ENCODE measurements at places on chromosomes 5 and 9.
A peak's percentile ranks its signal among the peaks of the same experiment; 100 is the strongest.

DNA sequence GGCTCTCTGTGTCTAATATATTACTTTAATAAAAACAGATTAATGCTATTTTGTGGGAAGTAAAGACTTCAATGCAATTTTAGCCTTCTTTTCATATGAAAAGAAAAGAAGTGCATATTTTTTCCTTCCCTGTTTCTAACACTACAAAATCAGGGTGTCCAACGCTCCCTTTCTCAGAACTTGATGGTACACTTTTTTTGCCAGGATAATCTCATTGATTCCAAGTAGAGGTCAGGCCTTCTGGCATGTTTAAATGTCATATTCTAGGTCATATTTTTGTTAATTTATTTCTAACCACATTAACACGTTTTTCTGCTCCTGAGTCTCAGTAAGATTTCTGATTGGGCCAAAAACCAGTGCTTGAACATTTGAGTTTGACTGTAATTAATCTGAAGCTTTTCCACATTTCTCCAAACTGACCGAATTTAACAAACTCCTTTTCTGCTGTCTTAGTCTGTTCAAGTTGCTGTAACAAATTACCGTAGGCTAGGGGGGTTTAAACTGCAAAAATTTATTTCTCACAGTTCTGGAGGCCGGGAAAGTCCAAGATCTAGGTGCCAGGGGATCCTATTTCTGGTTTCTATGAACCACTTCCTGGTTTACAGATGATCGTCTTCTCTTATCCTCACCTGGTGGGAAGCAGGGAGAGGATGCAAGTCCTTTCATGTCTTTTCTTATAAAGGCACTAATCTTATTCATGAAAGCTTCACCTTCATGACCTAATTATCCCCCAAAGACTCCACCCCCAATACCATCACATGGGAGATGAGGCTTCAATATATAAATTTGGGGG, 63.2 kb upstream of the ELL2 start:
- DNase-seq, result no peak

DNA sequence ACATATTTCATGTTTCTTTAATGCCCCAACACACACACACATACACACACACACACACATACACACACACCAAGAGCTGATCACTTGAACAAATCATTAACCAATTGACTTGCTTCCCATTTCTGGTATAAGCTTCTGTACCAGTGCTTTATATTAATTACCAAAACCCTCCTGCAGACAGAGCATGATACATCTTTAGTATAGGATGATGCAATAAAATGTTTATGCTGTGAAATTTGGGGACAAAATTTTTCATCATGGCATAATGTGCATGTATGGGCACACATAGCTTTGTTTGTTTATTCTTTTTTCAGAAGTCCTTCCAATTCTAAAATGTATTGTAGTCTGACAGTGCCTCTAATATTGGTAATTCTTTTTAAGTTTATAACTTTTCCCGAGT, 34.5 kb downstream of the SLC1A3 start:
- DNase-seq, result no peak

DNA sequence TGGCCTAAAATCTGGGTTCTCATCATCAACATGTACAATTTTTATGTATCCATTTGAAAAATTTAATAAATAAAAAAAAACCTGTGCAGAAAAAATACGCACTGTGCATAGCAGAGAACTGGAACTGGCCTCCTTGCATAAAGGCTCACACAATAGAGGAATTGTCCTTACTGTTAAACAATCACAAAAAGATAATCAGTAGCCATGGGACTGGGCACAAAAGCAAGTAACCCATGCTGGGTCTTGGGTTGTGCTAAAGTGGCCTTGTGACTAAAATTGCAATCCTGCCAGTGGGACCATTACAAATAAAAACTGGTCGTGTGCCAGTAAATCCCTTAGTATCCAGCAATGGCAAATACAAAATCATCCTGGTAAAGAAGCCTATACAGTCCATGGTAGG, 1646.6 kb downstream of the MAT2B start:
- no peak for DNase-seq

DNA sequence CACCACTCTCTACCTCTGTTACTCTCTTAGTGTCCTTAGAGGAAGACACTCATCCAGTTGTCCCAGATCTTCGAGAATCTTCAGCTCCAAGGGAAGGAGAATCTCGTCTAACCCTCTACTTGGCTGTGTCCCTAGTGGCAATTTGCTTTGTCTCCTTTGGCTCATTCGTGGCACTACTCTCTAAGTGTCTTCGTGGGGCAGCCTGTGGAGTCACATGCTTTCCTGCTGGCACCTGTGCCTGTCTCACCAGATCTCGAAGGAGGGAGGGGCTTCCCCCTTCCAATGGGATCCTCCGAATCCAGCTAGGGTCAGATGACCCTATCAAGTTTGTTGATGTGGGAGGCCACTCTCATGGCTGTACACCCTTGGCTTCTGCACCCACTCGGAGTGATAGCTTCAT, 1.8 kb upstream of the PCDHGC5 start:
- no peak for DNase-seq

DNA sequence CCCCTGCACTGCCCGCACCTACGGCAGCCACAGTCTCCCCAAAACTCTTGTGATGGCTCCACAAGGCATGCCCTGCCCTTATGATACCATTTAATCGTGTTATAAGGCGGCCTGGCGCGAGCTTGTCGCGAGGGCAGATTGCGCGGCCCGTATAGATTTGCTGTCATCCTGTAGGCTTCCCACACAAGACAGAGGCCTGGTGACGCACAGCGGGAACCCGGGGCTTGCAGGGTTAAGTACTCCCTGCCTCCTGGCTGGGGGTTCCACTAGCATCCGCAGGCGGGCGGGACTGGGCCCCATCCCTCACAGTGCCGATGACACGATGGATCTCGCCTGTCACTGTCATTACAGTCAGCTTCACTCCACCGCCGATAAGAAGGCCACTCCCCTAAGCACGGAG, 364.9 kb upstream of the IRX2 start:
- no peak for DNase-seq

DNA sequence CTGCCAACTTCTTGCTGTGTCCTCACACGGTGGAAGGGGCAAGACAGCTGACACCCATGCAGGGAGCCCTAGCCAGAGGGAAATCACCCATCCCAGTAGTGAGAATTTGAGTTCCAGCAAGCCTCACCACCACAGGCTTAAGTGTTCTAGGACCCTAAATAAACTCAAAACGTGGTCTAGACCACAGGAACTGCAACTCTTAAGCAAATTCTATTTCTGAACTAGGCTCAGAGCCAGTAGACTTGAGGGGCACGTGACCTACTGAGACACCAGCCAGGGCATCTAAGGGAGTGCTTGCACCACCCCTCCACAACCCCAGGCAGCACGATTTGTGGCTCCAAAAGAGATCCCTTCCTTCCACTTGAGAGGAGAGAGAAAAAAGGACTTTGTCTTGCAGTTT, 96.0 kb upstream of the PHF24 start:
- DNase-seq, result no peak

- DNase-seq, result no peak
These were observed 27.4 kb downstream of the ABO start for GRCh38 chr9:133247632-133248031.

DNA sequence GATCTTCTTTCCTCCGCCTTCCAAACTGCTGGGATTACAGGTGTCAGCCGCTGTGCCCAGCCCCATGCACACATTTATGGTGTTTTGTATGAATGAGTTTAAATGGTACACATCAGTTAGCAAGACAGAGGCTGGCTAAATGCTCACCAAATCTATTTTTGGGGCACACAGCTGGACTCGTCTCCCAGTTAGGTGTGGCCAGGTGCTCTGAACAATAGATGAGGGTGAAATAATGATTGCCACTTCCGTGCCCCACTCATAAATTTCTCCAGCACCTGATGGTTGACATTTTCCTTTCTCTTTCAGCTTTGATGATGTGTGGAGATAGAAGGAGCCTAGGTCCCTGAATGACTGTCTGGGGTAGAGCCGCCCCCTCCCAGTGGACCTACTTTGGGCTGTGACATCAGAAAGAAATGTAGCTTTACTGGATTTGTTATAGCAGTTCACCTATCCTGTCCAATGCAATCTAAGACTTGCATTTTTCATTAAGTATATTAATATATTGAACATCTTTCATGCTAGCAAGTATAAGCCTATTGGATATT, 8.6 kb upstream of the RAPGEF1 start:
- DNase-seq, result no peak

- DNase-seq, result no peak
These were observed 497.1 kb downstream of the ARHGEF28 start for GRCh38 chr5:74122979-74123590.

- no peak for DNase-seq
These were observed 11.1 kb downstream of the SMU1 start for GRCh38 chr9:33065157-33066076.

GRCh38 chr9:32989660-32990059, 11.8 kb downstream of the APTX start:
- DNase-seq, result no peak

DNA sequence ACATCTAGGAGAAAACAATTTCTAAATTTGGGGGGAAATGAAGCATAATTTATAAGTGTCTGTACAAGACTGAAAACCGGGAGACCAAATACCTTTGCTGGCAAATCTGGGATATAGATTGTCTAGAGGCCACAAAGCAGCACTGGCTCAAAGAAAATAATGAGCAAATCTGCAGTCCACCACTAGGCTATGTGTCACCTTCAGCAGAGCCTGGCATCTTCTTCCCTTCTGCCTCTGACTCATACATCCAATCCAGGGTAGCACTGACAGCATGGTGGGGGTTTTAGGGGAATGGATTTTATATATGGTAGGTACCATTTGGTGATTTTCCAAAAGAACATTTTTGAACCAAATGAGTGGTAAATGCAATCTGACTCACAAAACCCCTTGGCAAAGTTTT, 12.8 kb downstream of the FAM81B start:
- peak; percentile 32 for DNase-seq

DNA sequence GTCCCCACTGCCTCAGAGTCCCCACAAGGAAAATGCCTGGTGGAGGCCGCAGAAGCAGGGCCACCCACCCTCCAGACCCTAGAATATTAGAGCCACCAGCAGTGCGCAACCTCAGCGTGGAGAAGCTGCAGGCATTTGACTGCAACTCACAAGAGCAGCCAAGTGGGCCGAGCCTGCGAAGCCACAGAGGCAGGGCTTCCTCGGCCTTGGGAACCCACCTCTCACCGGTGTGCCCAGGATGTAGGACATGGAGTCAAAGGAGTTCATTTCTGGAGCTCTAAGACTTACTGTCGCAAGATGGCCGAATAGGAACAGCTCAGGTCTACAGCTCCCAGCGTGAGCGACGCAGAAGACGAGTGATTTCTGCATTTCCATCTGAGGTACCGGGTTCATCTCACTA, 397.9 kb upstream of the PIK3R1 start:
- no peak for DNase-seq

DNA sequence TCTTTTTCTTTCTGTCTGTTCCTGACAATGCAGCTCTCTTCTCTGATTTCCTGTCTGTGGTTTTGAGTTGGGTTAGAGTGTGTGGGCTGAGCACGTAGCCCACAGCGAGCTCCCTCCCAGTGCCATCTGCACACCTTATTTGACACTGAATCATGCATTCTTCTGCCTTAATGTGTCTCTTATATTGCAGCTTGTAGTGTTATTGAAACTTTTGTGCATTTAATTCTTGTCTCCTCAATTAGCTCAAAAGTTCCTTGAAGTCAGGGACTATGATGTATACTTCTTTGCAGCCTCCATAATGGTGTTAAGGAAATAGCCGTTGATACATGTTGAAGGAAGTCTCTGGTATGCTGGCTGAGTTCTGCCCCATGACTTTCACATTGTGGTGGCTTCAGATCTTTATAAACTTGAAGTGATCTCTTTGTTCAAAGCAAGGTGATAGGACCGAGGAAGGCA, 576.2 kb upstream of the CLINT1 start:
- peak; percentile 31 for DNase-seq

- peak; percentile 90 for DNase-seq
These were observed 128.3 kb downstream of the GPBP1 start for GRCh38 chr5:57302164-57302563.

DNA sequence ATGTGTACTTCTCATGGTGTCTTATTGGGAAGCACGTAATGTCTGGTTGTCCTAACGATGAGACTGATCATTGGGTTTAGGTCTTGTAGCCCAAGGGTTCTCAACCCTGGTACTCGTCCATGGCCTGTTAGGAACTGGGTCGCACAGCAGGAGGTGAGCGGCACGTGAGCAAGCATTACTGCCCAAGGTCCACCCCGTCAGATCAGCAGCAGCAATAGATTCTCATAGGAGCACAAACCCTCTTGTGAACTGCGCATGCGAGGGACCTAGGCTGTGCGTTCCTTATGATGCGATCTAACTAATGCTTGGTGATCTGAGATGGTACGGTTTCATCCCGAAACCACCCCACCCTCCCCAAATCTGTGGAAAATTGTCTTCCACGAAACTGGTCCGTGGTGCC, 33.5 kb downstream of the CNOT6 start:
- DNase-seq, result no peak

DNA sequence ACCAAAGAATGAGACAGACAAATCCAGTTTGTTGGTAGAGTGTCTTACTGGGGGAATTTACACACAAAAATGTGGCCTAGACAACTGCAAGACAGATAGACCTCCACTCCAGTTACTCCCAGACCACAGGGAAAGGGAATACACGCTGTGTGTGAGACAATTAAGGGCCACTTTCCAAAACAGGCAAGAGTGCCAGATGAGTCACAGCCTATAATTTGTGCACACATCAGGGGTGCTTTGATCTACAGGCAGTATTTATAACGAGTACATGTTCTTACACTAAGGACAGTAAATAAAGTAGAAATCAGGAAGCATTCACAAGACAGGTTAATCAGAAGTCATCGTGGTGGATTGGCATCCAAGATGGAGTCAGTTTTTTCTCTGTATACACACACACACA, 114.8 kb downstream of the ZNF622 start:
- DNase-seq, result peak; percentile 28

DNA sequence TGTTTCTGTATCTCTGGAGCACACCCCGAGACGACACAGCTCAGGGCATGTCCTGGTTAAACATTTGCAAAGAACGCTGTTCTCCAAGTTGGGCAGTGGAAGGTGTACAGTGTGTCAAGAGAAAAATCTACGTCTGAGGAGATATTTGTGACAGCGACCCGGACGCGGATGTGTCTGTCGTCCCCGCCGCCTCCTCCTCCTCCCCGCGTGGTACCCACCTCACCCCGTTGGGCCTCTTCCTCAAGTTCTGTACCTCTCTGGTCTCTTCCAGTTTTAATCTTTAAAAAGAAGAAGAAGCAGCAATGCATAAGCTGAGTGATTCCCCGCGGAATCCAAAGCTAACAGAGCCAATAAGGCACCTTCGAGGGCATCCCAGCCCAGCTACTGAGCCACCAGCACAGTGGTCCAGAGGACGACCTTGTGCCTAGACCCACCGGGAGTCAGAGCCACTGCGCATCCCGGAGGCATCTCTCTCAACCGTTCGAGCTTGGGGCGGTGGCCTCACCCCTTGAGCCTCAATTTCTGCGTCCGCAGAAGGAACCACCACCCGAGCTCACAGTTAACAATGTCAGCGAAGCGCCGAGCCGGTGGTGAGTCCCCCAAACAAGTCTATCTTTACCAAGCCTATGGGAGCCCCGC, 467 bp downstream of the C9orf78 start:
- DNase-seq, result no peak

DNA sequence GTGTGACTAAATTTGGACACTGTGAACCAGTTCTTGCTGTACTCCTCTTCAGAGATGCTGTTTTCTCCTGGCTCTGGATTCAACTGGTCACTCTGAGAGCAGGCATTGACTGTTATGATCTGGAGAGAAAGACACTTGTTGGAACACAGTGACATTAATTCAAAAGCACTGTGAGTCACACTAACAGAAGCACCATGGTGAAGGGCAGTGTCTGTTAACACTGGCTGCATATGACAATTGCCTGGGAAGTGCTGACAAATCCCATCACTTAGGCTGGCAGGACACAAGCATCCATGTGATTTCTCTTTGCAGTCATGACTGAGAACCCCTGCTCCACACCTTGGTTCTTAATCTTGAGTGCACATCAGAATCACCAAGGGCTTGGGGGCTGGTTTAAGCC, 132.4 kb downstream of the TRPM6 start:
- DNase-seq, result no peak
